ENCODE measurements at places on chromosomes 7 and 10. TPM values are rescaled to one million over a fixed set of nuclear protein-coding genes. Genes with fewer than 3 reads are reported as not detected.
A peak's percentile ranks its signal among the peaks of the same experiment; 100 is the strongest.

- H3K4me1 ChIP-seq: no peaks in the 10 kb centered on the region
- no peak for DNase-seq
- H3K4me3 ChIP-seq: no peak overlapping the region
- no peaks in the 10 kb centered on the region for H3K36me3 ChIP-seq
Observed at GRCh38 chr10:9824631-9825071, 1193.0 kb upstream of the CELF2 start.

GRCh38 chr10:70600512-70601395 is 1.8 kb downstream of the PRF1 start:
- H3K4me1 ChIP-seq: peaks cover 73% of the 10 kb centered on the region
- peak overlapping the region; percentile 30 for H3K27ac ChIP-seq
- H3K27me3 ChIP-seq: no peaks in the 10 kb centered on the region
- H3K36me3 ChIP-seq: peaks cover 28% of the 10 kb centered on the region
- H3K4me3 ChIP-seq: peak overlapping the region; percentile 66

GRCh38 chr7:122887848-122888247 is 1.6 kb upstream of the CADPS2 start:
- no peak overlapping the region for H3K4me3 ChIP-seq
- no peaks in the 10 kb centered on the region for H3K36me3 ChIP-seq
- no peaks in the 10 kb centered on the region for H3K4me1 ChIP-seq
- no peak overlapping the region for H3K27ac ChIP-seq
- peaks cover 4% of the 10 kb centered on the region for H3K27me3 ChIP-seq

DNA sequence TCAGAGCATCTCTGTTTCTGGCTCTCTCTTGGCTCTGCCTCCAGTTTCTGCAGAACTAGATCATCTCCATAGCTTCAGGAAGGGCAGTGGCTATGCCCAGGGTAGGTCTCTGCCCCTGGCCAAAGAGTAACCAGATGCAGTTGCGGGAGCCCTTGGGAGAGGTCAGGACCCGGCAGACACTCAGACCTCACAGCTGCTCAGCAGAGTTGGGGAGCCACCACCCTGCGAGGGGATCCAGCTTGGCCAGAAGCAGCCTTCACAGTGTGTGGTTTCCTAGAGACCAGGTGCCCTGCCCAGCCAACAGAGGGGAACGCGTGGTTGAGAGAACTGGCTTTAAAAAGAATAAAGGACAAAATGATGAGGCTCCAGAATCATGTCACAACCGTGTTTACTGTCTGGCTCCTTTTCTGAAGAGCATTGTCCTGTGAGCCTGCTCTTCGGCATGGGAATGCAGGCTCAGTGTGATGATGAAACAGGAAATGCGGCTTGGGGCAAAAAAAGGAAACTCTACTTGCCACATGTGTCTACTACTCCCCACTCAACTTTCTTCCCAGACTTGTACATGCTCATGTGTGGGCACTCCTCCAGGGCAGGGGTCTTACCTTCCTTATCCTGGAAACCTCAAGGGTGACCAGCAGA is 243.1 kb downstream of the INHBA start:
- no peak overlapping the region for H3K4me3 ChIP-seq
- H3K27me3 ChIP-seq: no peaks in the 10 kb centered on the region
- DNase-seq: no peak
- H3K27ac ChIP-seq: no peak overlapping the region
- no peaks in the 10 kb centered on the region for H3K4me1 ChIP-seq

GRCh38 chr7:92631067-92631849 is 41.1 kb upstream of the FAM133B start:
- H3K4me3 ChIP-seq: no peak overlapping the region
- DNase-seq: no peak
- no peaks in the 10 kb centered on the region for H3K27me3 ChIP-seq
- no peaks in the 10 kb centered on the region for H3K36me3 ChIP-seq
- no peak overlapping the region for H3K27ac ChIP-seq

GRCh38 chr7:97280950-97281349 is 163.5 kb downstream of the SDHAF3 start:
- no peaks in the 10 kb centered on the region for H3K27me3 ChIP-seq
- no peaks in the 10 kb centered on the region for H3K36me3 ChIP-seq
- no peak overlapping the region for H3K27ac ChIP-seq
- no peaks in the 10 kb centered on the region for H3K4me1 ChIP-seq
- H3K4me3 ChIP-seq: no peak overlapping the region

- H3K4me3 ChIP-seq: no peak overlapping the region
- DNase-seq: no peak
- H3K27ac ChIP-seq: no peak overlapping the region
- peaks cover 7% of the 10 kb centered on the region for H3K4me1 ChIP-seq
- no peaks in the 10 kb centered on the region for H3K36me3 ChIP-seq
Observed at GRCh38 chr7:142379201-142379885, 121.5 kb upstream of the PRSS58 start.

GRCh38 chr7:111006691-111007090 is 84.2 kb upstream of the LRRN3 start:
- no peaks in the 10 kb centered on the region for H3K27me3 ChIP-seq
- H3K36me3 ChIP-seq: no peaks in the 10 kb centered on the region

- H3K4me3 ChIP-seq: no peak overlapping the region
- DNase-seq: no peak
- no peaks in the 10 kb centered on the region for H3K4me1 ChIP-seq
- H3K36me3 ChIP-seq: no peaks in the 10 kb centered on the region
Observed at GRCh38 chr10:10967029-10967428, 50.6 kb upstream of the CELF2 start.

GRCh38 chr7:36506820-36507219 is 117.2 kb downstream of the ANLN start:
- no peak overlapping the region for H3K4me3 ChIP-seq
- DNase-seq: no peak
- no peaks in the 10 kb centered on the region for H3K4me1 ChIP-seq
- no peak overlapping the region for H3K27ac ChIP-seq
- H3K36me3 ChIP-seq: no peaks in the 10 kb centered on the region

- no peak overlapping the region for H3K4me3 ChIP-seq
- no peak overlapping the region for H3K27ac ChIP-seq
- no peak for DNase-seq
- H3K36me3 ChIP-seq: no peaks in the 10 kb centered on the region
Observed at GRCh38 chr10:93397020-93397419, 85.1 kb downstream of the MYOF start.

GRCh38 chr10:59945590-59945989 is 39.2 kb upstream of the CCDC6 start:
- no peak overlapping the region for H3K27ac ChIP-seq
- no peaks in the 10 kb centered on the region for H3K4me1 ChIP-seq
- no peak for DNase-seq

GRCh38 chr7:117163101-117163500 is 159.8 kb downstream of the WNT2 start:
- no peak overlapping the region for H3K4me3 ChIP-seq
- no peaks in the 10 kb centered on the region for H3K4me1 ChIP-seq
- no peaks in the 10 kb centered on the region for H3K36me3 ChIP-seq

DNA sequence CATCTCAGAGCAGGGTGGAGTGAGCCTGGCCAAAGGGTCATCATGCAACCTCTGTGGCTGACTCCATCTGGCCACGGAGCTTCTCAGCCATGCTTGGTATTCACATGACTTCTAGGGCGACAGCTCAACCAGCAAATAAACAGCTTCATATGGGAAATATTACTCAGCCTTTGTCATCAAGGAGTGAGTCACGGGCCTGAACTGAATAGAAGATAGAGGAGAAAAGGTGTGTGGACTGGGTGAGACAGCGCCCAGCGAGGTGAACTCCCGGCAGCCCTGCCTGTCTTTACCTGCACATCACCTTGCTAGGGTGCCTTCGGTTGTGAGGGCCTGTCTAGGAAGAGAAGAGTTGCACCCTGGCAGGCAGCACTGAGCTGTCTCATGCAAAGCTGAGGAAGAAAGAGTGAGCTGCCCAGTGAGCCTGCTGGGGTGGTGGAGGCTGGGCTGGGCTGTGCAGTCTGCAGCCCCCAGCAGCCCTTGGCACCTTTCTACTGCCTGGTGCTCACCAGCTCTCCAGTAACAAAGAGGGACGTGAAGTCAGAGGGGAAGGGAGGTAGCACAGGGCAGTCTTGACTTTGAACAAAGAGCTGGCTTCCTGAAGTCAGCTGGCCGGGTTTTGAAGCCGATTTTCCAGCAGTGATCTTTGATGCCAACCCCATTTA is 114.2 kb downstream of the EGFR start:
- no peak overlapping the region for H3K4me3 ChIP-seq
- no peaks in the 10 kb centered on the region for H3K36me3 ChIP-seq
- H3K27ac ChIP-seq: no peak overlapping the region
- no peaks in the 10 kb centered on the region for H3K27me3 ChIP-seq
- H3K4me1 ChIP-seq: no peaks in the 10 kb centered on the region
- DNase-seq: no peak

GRCh38 chr7:103317009-103317408 is 19.8 kb downstream of the PMPCB start:
- no peaks in the 10 kb centered on the region for H3K27me3 ChIP-seq
- DNase-seq: no peak
- no peak overlapping the region for H3K27ac ChIP-seq
- H3K4me3 ChIP-seq: no peak overlapping the region
- peaks cover 53% of the 10 kb centered on the region for H3K36me3 ChIP-seq

DNA sequence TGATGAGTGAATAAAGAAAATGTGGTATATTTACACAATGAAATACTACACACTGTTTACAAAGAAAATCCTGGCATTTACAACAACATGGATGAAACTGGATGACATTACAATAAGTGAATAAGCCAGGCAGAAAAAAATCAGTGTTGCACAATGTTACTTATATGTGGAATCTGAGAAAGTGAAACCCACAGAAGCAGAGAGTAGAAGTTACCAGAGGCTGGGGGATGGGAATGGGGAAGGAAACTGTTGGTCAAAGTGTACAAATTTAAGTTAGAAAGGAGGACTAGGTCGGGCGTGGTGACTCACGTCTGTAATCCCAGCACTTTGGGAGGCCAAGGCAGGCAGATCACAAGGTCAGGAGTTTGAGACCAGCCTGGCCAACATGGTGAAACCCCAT is 538.5 kb upstream of the MKI67 start:
- H3K27me3 ChIP-seq: no peaks in the 10 kb centered on the region
- no peaks in the 10 kb centered on the region for H3K4me1 ChIP-seq
- no peak overlapping the region for H3K27ac ChIP-seq
- H3K36me3 ChIP-seq: no peaks in the 10 kb centered on the region
- no peak for DNase-seq

DNA sequence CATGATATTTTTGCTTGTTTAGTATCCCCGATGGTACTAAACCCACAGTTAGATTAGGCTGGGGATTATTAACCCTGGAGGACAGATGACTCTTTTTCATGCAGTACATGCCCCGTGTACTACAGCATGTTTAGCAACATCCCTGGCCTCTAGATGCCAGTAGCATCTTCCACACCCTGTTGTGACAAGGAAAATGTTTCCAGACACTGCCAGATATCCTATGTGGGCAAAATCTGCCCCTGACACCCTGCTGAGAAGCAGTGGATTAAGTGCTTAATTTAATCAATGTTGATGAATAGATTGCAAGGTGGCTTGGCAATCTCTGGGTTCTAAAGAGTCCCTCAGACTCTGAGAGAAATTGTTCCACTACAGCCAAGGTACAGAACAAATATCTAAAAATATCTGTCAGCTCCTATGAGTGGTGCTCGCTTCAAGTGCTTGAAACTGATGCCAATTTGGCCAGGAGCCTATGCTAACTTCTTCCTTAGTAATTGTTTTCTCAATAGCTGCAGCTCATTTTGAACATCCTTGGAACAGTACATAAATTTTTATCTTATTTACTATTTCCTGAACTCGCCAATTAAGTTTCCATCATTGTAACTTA is 247.0 kb downstream of the SORCS1 start:
- H3K4me1 ChIP-seq: no peaks in the 10 kb centered on the region
- no peak overlapping the region for H3K27ac ChIP-seq
- no peaks in the 10 kb centered on the region for H3K36me3 ChIP-seq
- no peak overlapping the region for H3K4me3 ChIP-seq
- no peak for DNase-seq

DNA sequence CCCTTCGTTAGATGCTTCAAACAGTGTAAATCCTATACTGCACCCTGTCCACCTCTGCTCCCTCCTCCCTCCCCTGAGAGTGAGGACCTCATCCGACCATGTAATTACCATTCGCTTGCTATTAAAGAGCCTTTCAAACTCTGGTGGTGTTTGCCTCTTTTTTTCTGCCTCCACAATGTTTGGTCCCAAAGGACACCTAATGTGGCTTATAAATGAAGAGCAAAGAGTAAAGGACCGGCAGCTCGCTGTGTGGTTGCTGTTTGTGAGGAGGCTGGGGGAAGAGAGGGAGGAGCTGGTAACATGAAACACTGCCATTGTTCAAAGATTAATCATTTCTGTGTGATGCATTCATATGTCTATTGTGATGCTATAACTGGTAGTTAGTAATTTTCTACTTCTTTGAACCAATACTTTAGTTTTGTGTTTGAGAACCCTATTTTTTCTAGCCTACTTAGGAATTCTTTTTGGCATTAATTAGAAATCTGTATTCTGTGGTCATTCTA is 27.9 kb downstream of the MTURN start:
- peak overlapping the region; percentile 62 for H3K27ac ChIP-seq
- H3K36me3 ChIP-seq: no peaks in the 10 kb centered on the region
- DNase-seq: no peak
- H3K4me3 ChIP-seq: peak overlapping the region; percentile 38
- H3K27me3 ChIP-seq: no peaks in the 10 kb centered on the region

- no peak overlapping the region for H3K27ac ChIP-seq
- no peaks in the 10 kb centered on the region for H3K36me3 ChIP-seq
- H3K4me1 ChIP-seq: no peaks in the 10 kb centered on the region
- no peaks in the 10 kb centered on the region for H3K27me3 ChIP-seq
- no peak overlapping the region for H3K4me3 ChIP-seq
Observed at GRCh38 chr7:43303740-43304241, 191.3 kb downstream of the HECW1 start.

DNA sequence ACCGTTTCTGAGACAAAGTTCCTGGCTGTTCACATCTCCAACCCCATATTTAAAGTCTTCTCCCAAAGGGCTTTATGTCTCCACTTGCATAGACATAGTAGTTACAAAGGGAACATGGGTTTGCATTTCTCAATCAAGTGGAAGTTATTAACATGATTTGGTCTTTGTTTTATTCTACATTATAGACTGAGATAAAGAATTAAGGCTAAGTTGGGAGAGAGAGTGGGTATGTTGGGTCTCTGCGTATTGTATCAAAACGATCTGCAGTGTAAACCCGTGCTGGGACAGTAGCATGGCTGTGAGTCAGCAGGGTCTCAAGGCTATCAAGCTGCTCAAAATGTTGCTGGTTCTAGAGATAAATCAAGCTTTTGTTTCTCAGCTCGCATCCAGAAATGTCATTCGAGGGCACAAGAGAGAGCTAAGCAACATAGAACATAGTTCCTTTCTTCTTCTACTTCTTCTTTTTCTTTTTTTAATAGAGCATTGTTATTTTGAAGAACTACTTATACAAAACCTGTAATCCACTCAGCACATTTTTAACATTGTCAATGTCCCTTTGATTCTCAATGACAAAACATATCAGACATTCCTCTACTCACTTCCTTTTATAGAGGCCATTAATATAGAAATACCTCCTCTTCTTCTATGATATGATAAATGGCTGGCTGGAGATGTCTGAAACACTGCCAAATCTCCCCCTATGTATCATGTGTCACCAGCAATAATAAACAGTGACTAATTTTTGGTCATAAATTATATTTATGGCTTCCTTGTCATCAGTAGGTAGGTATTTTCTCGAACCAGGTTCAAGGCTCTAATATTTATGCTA is 34.5 kb upstream of the RHOBTB1 start:
- H3K4me1 ChIP-seq: no peaks in the 10 kb centered on the region
- no peaks in the 10 kb centered on the region for H3K36me3 ChIP-seq
- peak overlapping the region; percentile 45 for H3K27ac ChIP-seq
- no peak for DNase-seq

The TCERG1L gene
- total RNA-seq: 0.93 TPM

The TMEM196 gene
- total RNA-seq: not detected

The NAT16 gene
- not detected for total RNA-seq

The GTF2I gene
- 176 TPM for total RNA-seq

The KIF5B gene
- total RNA-seq: 98.5 TPM

The UNC5B gene
- 0.13 TPM for total RNA-seq

The HEPACAM2 gene
- total RNA-seq: 0.11 TPM

The SPDYE5 gene
- not detected for total RNA-seq

The ZNF735 gene
- total RNA-seq: not detected

The PTF1A gene
- total RNA-seq: not detected

The PVRIG gene
- 24.5 TPM for total RNA-seq

The INMT gene
- total RNA-seq: not detected

The GDI2 gene
- 311 TPM for total RNA-seq
